ENCODE measurements at places on chromosomes 2 and 18. TPM values are rescaled to one million over a fixed set of nuclear protein-coding genes. Genes with fewer than 3 reads are reported as not detected.

Gene MARCHF4
- under 0.01 TPM for total RNA-seq

Gene WNT10A
- total RNA-seq, result not detected

Gene DSG1
- total RNA-seq, result not detected

Gene KIF1A
- under 0.01 TPM for total RNA-seq

Gene SIX3
- not detected for total RNA-seq

Gene TTR
- not detected for total RNA-seq

Gene FNDC4
- total RNA-seq, result 19.4 TPM

Gene STPG4
- total RNA-seq, result 0.16 TPM

Gene LOXL3
- 23.6 TPM for total RNA-seq

Gene RNU2-63P
- total RNA-seq, result 251 TPM

Gene HOXD3
- total RNA-seq, result not detected

Gene TXNDC2
- 0.16 TPM for total RNA-seq

Gene TLX2
- 1.4 TPM for total RNA-seq

Measured in bronchial smooth muscle cell (primary cell).